ENCODE measurements at places on chromosomes 13 and 19. TPM values are rescaled to one million over a fixed set of nuclear protein-coding genes. Genes with fewer than 3 reads are reported as not detected.
A peak's percentile ranks its signal among the peaks of the same experiment; 100 is the strongest.

DNA sequence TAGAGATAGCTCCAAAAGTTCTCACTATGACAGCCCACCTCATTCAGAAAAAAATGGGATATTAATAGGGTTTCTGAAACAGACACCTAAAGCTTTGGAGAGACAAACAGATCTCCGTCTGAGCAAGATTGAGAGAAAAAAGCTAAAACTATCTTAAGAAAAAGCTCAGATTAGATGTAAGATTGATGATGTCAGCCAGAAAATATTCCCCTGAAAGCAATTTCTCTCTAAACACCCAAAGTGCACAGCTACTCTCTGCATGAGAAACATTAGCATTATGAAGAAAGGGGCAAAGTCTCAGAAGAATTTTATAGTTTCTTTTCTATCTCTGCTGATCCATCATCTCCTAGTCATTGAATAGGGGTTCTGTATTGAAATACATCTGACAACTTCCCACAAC is 148.9 kb downstream of the ZNF737 start:
- no peaks in the 10 kb centered on the region for H3K4me1 ChIP-seq
- H3K27ac ChIP-seq, result no peak overlapping the region

Gene RDH8
- total RNA-seq, result not detected

DNA sequence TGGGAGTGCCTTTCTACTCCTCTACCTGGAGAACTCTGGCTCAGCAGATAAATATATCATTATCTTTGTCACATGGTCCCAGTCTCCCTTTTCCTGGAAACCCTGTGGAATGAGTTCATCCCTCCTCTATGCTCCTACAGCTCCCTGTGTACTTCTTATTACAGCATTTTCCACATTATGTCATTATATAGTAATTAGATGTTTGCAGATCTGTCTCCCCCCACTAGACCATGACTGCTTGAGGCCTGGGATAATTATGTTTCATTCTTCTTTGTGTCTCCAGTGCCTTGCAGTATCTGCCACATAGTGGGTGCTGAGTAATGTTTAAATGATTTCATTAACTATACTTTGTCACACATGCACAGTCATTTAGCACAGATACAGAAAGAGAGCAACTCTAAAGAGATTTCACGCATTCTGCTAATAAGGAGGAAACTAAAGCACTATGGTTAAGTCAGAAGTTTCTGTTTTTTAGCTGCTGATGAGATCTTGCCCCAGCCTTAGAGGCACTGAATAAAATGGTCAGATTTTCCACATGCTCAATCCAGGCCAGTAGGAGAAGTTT is 66.1 kb upstream of the DIAPH3 start:
- H3K27ac ChIP-seq, result no peak overlapping the region
- peak; percentile 74 for DNase-seq
- H3K27me3 ChIP-seq, result no peaks in the 10 kb centered on the region
- no peak overlapping the region for H3K4me3 ChIP-seq
- H3K4me1 ChIP-seq, result no peaks in the 10 kb centered on the region

DNA sequence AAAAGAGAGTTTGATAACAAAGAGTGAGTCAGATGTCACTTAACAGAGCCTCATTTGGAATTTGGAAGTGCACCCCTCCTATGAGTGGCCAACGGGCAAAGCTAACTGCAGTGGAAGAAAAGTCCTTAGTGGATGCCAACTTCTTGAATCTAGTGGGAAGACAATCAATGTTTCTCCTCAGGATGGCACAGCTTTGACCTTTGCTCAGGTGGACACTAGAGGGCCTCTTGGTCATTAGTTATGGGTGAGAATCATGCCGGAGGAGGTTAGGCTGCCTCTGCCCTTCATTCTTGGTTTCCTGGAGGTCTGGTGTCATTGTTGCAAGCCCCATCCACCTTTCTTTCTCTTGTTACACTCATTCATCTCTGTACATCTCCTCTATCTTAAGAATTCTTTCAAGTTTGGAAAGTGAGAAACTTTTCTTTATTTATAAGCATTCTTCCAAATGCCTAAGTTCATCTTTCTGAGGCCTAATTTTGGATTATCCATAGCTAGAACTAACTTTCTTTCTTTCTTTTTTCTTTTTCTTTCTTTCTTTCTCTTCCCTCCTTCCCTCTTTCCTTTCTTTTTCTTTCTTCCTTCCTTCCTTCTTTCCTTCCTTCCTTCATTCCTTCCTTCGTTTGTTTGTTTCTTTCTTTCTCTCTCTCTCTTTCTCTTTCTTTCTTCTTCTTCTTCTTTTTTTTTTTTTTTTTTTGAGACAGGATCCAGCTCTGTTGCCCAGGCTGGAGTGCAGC is 327.2 kb upstream of the TSHZ3 start:
- peaks cover 16% of the 10 kb centered on the region for H3K4me1 ChIP-seq
- H3K27me3 ChIP-seq, result no peaks in the 10 kb centered on the region
- no peak overlapping the region for H3K4me3 ChIP-seq
- no peak overlapping the region for H3K27ac ChIP-seq
- H3K36me3 ChIP-seq, result no peaks in the 10 kb centered on the region

Gene FAM124A
- total RNA-seq, result 1.1 TPM

Gene IZUMO2
- total RNA-seq, result not detected

- H3K4me3 ChIP-seq, result no peak overlapping the region
- peaks cover 2% of the 10 kb centered on the region for H3K27me3 ChIP-seq
- H3K27ac ChIP-seq, result no peak overlapping the region
- DNase-seq, result no peak
These were observed 32.6 kb downstream of the PDE4A start for GRCh38 chr19:10452726-10453618.

Gene PEG3
- total RNA-seq, result not detected

Gene KLK8
- total RNA-seq, result not detected

DNA sequence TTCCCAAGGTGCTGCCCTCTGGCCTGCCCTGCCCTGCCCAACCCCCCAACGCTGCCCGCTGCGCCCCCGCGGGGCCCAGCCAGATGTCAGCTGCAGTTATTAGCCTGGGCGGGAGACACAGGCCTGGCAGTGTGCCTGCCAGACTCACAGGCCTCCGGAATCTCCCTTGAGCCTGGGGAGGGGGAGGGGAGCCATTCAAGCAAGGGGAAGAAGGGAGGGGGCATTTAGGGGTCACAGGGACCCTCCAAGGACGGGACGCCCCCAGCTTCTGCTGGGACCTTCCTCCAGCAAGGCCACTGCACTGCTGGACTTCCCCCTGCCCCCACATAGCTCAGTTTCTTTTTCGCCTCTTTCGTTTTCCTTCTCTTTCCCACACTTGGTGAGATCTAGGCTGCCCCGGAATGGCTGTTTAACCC is 2.6 kb upstream of the JUNB start:
- peaks cover 46% of the 10 kb centered on the region for H3K4me1 ChIP-seq
- peak overlapping the region; percentile 70 for H3K27ac ChIP-seq
- peak overlapping the region; percentile 39 for H3K4me3 ChIP-seq
- H3K36me3 ChIP-seq, result no peaks in the 10 kb centered on the region

Gene IL11
- 183 TPM for total RNA-seq

Gene TBXA2R
- 0.31 TPM for total RNA-seq

GRCh38 chr13:96636001-96636709 is 358.1 kb downstream of the OXGR1 start:
- no peaks in the 10 kb centered on the region for H3K4me1 ChIP-seq
- H3K4me3 ChIP-seq, result no peak overlapping the region
- H3K27ac ChIP-seq, result no peak overlapping the region
- H3K27me3 ChIP-seq, result no peaks in the 10 kb centered on the region

DNA sequence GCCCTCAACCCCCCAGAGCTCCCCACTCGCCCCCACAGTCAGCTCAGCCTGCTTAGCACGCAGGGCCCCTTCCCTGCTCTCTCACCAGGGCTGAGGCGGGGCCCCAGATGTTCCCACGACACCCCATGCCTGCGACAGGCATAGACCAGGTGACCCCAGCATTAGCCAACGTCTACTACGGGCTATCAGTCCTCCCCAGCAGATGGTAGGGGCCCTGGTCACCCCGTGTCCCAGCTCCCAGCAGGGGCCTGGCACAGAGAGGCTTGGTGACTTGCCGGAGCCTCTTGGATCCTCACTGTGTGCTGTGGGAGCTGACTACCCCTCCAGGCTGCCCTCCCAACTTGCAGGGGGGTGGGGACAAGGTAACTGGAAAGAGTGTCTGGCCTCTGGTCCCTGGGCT is 80.6 kb downstream of the KDM4B start:
- H3K4me3 ChIP-seq, result no peak overlapping the region
- H3K27ac ChIP-seq, result no peak overlapping the region
- H3K27me3 ChIP-seq, result no peaks in the 10 kb centered on the region
- no peak for DNase-seq
- peaks cover 33% of the 10 kb centered on the region for H3K4me1 ChIP-seq
- no peaks in the 10 kb centered on the region for H3K36me3 ChIP-seq

DNA sequence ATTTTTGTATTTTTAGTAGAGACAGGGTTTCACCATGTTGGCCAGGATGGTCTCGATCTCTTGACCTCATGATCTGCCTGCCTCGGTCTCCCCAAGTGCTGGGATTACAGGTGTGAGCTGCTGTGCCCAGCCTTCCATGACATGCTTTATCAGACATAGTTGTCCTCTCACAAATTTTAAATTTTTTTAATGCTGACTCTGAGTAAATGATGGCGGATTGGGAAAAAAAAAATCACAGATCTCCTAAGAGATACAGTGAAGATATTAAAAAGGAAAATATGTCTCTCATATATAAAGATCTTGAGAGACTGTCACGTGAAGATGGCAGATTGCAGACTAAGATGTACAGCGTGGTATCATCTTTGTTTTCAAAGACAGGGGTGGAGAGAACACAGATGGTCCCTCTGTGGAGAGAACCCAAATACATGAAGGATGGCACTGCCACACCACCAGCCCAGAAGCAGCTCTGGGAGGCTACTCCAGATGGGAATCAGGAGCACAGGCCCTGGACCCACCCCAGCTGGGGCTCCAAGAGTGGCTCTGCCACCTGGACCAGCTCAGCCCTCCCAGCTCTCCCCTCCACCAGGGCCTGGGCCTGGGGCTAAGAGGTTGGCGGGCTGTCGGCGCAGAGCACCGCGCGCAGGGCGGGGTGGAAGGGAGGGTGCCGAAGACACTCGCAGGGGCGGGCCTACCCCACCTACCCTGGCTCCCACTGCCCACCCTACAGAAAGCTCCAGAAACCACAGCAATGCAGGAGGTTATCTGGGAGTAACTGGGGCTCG is 20.0 kb upstream of the CCNP start:
- H3K27ac ChIP-seq, result no peak overlapping the region
- no peaks in the 10 kb centered on the region for H3K36me3 ChIP-seq
- no peak for DNase-seq
- no peaks in the 10 kb centered on the region for H3K27me3 ChIP-seq
- no peak overlapping the region for H3K4me3 ChIP-seq
- H3K4me1 ChIP-seq, result peaks cover 9% of the 10 kb centered on the region

GRCh38 chr19:45781214-45782161 is 802 bp downstream of the DMPK start:
- peaks cover 10% of the 10 kb centered on the region for H3K36me3 ChIP-seq
- no peak overlapping the region for H3K27ac ChIP-seq
- no peak overlapping the region for H3K4me3 ChIP-seq
- peaks cover 21% of the 10 kb centered on the region for H3K4me1 ChIP-seq
- no peaks in the 10 kb centered on the region for H3K27me3 ChIP-seq
- DNase-seq, result no peak

- H3K27ac ChIP-seq, result no peak overlapping the region
- no peaks in the 10 kb centered on the region for H3K36me3 ChIP-seq
- DNase-seq, result no peak
- H3K27me3 ChIP-seq, result no peaks in the 10 kb centered on the region
- H3K4me1 ChIP-seq, result peaks cover 64% of the 10 kb centered on the region
These were observed 46.5 kb downstream of the RFX2 start for GRCh38 chr19:6063576-6064335.

Measured in astrocyte (in vitro differentiated cells and primary cell).